ENCODE measurements at places on chromosomes 7 and 10. TPM values are rescaled to one million over a fixed set of nuclear protein-coding genes. Genes with fewer than 3 reads are reported as not detected.

DNA sequence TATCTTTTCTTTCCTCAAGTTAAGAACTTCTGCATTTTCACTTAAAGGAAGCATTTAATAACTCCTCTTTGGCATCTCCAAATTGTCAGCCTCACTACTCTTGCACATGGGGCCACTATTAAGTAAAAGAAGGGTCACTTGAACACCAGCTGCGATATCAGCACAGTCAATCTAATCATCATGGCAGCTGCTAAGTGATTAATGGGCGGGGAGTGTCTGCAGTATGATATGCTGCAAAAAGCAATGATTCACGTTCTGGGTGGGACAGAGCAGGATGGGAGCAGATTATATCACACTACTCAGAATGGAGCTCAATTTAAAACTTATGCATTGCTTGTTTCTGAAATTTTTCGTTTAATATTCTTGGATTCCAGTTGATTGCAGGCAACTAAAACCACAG lies 447.4 kb upstream of the PFKP start:
- no peaks in the 10 kb centered on the region for H3K36me3 ChIP-seq
- DNase-seq: no peak
- no peak overlapping the region for H3K27ac ChIP-seq
- no peaks in the 10 kb centered on the region for H3K27me3 ChIP-seq
- H3K4me3 ChIP-seq: no peak overlapping the region
- H3K4me1 ChIP-seq: no peaks in the 10 kb centered on the region

- no peak overlapping the region for H3K27ac ChIP-seq
- peaks cover 2% of the 10 kb centered on the region for H3K4me1 ChIP-seq
- H3K36me3 ChIP-seq: no peaks in the 10 kb centered on the region
- DNase-seq: no peak
- peaks cover 15% of the 10 kb centered on the region for H3K27me3 ChIP-seq
These were observed 75.8 kb downstream of the ZNF92 start for GRCh38 chr7:65449505-65449852.

DNA sequence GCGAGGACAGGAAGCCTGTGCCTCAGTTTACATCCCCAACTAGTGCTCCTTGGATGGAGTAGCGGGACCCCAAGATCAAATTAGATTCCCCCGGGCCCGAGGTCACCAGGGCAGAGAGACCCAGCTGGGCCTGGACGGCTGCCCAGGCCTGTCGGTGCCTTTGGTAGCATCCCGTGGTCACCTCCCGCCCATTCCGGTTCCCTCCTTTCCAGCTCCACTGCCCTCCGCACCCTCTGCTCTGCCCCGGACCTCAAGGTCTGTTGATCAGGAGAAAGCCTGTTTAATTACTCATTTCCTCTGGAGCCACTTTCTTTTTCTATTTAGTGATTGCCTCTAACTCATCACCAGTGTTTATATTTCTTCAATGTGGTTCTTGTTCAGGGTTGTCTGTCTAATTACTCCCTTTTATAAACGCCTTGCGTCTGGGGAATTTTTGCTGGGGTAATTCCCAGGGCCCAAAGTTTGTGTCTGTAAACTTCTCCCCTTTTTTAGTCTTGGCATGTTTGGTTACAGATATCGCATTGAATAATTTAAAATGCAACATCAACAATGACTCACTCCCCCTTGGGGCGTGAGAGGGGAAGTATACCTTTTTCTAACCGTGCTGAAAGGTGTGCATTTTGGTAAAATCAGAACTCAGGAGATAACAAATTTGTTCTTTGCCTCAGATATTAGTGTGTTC lies 1.9 kb downstream of the FOXK1 start:
- H3K27me3 ChIP-seq: no peaks in the 10 kb centered on the region
- H3K4me3 ChIP-seq: peak overlapping the region; percentile 80
- peak overlapping the region; percentile 88 for H3K27ac ChIP-seq
- peaks cover 33% of the 10 kb centered on the region for H3K4me1 ChIP-seq

Gene OR6B1
- total RNA-seq: not detected

DNA sequence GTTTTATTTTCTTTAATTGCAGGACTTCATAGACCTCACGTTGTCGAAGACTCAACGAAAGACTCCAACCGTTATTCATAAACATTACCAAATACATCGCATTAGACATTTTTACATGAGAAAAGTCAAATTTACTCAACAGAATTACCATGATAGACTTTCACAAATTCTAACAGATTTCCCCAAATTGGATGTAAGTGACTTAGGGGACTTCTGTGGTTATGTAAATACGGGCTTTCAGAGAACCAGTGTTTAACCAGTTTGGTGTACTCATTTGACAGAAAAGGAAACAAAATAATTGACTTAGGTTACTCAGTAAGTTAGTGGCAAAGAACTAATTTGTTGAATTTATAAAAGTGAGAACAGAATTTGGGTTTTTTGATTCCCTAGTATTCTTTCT lies 4.2 kb downstream of the GTPBP4 start:
- H3K27ac ChIP-seq: no peak overlapping the region
- peaks cover 27% of the 10 kb centered on the region for H3K4me1 ChIP-seq
- DNase-seq: no peak
- H3K27me3 ChIP-seq: no peaks in the 10 kb centered on the region
- H3K4me3 ChIP-seq: no peak overlapping the region

DNA sequence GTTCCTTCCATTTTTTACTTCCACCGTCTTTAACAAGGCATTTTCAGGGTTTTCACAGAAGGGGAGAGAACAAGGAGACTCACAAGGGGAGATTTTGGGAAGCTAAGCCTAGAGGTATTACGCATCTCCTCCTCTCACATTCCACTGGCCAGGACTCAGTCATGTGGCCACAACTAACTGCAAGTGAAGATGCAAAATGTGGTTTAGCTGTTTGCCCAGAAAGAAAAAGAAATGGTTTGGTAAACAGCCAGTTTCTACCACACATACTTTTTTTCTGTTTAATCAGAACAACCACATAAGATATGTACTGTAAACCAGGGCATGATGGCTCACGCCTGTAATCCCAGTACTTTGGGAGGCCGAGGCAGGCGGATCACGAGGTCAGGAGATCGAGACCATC lies 21.4 kb upstream of the HELLS start:
- no peaks in the 10 kb centered on the region for H3K36me3 ChIP-seq
- H3K4me3 ChIP-seq: no peak overlapping the region
- DNase-seq: no peak
- H3K27ac ChIP-seq: no peak overlapping the region

GRCh38 chr7:108848486-108848885 lies 278.8 kb downstream of the DNAJB9 start:
- no peaks in the 10 kb centered on the region for H3K4me1 ChIP-seq
- H3K27me3 ChIP-seq: no peaks in the 10 kb centered on the region
- H3K36me3 ChIP-seq: no peaks in the 10 kb centered on the region
- DNase-seq: no peak
- H3K4me3 ChIP-seq: no peak overlapping the region

- no peak for DNase-seq
- H3K4me1 ChIP-seq: no peaks in the 10 kb centered on the region
- H3K4me3 ChIP-seq: no peak overlapping the region
These were observed 132.7 kb upstream of the MDFIC start for GRCh38 chr7:114789161-114789560.

Gene ADCY1
- 0.21 TPM for total RNA-seq

Gene ASL
- total RNA-seq: 29.9 TPM

Gene WEE2
- total RNA-seq: not detected

DNA sequence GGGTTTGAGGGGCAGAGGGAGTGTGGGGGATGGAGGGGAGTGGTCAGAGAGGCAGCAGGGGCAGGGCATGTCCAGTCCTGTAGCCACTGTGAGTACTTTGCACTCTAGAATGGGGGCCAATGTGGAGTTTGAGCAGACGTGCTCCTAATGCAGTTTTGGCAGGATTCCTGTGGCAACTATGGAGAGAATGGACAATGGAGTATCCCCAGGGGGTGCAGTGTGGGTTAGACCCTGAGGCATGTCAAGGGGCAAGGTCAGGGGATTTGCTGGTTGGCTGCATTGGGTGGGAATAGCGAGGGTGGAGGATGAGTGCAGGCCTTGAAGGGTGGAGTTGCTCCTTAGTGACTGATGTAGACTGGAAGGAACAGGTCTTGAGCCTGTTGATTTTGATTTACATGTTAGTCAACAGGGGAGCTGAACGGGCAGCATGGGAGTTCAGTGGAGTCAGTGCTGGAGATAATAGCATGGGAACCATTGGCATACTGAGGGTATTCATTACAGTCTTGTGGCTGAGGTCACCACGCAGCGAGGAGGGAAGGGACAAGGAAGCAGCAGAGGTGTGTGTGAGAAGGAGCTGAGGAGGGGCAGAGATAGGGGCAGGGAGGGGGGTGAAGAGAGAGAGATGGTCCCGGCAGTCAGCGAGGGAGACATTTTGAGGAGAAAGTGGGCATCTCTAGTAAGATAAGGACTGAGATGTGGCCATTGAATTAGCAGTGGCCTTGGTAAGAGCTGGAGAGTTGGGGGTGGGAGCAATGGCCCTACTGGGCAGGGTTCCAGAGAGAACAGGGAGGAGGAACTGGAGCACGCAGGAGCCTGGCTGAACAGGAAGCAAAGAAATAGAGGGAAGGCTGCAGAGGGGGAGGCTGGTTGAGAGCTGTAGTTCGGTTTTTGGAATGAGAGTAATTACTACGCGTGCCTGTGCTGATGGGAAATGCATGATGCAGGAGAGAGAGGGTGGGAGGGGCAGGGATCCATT lies 112.7 kb downstream of the CCNY start:
- no peaks in the 10 kb centered on the region for H3K27me3 ChIP-seq
- no peak overlapping the region for H3K4me3 ChIP-seq
- H3K27ac ChIP-seq: peak overlapping the region; percentile 74

DNA sequence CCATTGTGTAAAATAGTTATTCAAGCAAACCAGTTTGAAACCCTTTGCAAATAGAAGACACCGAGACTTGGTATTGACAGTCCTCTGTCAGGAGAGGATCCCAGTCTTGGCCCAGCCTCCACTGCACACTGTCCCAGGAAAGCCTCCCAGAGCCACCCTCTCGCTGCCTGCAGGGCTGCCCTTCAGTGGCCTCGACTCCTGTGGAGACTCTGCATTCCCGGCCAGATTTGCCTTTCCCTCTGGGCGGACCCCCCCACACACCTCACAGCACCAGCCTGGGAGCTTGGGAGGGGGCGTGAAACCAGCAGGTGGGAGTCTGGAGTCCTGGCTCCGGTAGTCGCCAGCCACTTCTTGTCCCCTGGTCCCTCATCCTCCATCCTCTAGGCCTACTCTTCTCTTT lies 48.7 kb downstream of the GRK5 start:
- H3K4me1 ChIP-seq: peaks cover 13% of the 10 kb centered on the region
- H3K27me3 ChIP-seq: no peaks in the 10 kb centered on the region
- H3K4me3 ChIP-seq: no peak overlapping the region
- H3K36me3 ChIP-seq: no peaks in the 10 kb centered on the region
- H3K27ac ChIP-seq: no peak overlapping the region
- DNase-seq: no peak

GRCh38 chr10:118596426-118597124 lies 1.1 kb upstream of the PRLHR start:
- no peak overlapping the region for H3K4me3 ChIP-seq
- H3K27ac ChIP-seq: no peak overlapping the region
- H3K27me3 ChIP-seq: peaks cover 57% of the 10 kb centered on the region
- DNase-seq: no peak
- H3K4me1 ChIP-seq: no peaks in the 10 kb centered on the region

Gene NOS3
- 13.8 TPM for total RNA-seq

GRCh38 chr7:69659983-69660382 lies 61.7 kb downstream of the AUTS2 start:
- H3K27ac ChIP-seq: no peak overlapping the region
- H3K4me1 ChIP-seq: no peaks in the 10 kb centered on the region
- peaks cover 14% of the 10 kb centered on the region for H3K27me3 ChIP-seq
- DNase-seq: no peak
- H3K4me3 ChIP-seq: no peak overlapping the region

Gene TMEM178B
- total RNA-seq: 0.05 TPM

DNA sequence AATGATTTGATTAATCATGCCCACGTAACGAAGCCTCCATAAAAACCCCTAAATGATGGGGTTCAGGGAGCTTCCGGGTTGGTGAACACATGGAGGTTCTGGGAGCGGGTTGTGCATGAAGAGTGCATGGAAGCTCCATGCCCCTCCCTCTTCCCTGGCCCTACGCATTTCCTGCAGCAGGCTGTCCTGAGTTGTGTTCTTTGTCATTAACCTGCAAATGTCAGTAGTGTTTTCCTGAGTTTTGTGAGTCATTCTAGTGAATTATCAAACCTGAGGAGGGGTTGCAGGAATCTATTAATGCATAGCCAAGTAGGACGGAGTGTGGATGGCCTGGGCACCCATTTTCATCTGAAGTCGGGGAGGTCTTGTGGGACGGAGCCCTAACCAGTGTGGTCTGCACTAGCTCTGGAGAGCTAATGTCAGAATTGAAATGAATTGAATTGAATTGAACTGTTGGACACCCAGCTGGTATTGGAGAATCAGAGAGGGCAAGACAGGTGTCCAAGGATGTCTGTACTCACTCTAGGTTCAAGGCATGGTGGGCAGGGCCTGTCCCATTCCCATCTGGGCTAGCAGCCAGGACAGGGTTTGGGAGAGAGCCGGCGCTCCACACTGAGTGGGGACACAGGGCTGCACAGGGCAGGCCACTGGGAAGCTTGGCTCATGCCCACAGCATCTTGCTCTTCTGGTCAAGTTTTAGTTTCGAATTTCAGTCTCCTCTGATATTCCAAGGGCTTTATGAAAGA lies 22.3 kb upstream of the ARHGAP22 start:
- no peak for DNase-seq
- peaks cover 18% of the 10 kb centered on the region for H3K27me3 ChIP-seq
- no peak overlapping the region for H3K4me3 ChIP-seq
- no peaks in the 10 kb centered on the region for H3K4me1 ChIP-seq

Gene SHTN1
- total RNA-seq: not detected

GRCh38 chr7:115135146-115135545 lies 213.3 kb downstream of the MDFIC start:
- H3K27me3 ChIP-seq: no peaks in the 10 kb centered on the region
- no peak overlapping the region for H3K4me3 ChIP-seq
- no peak overlapping the region for H3K27ac ChIP-seq
- DNase-seq: no peak

- no peak overlapping the region for H3K27ac ChIP-seq
- H3K4me1 ChIP-seq: peaks cover 25% of the 10 kb centered on the region
- no peaks in the 10 kb centered on the region for H3K27me3 ChIP-seq
- peaks cover 14% of the 10 kb centered on the region for H3K36me3 ChIP-seq
These were observed 31.6 kb upstream of the PCGF5 start for GRCh38 chr10:91188889-91189288.

Gene PLEKHS1
- total RNA-seq: not detected

GRCh38 chr10:50395271-50395670 lies 144.0 kb upstream of the ASAH2 start:
- H3K4me1 ChIP-seq: peaks cover 11% of the 10 kb centered on the region
- H3K4me3 ChIP-seq: no peak overlapping the region
- H3K36me3 ChIP-seq: peaks cover 1% of the 10 kb centered on the region
- H3K27me3 ChIP-seq: no peaks in the 10 kb centered on the region
